ENCODE measurements at places on chromosomes 7 and 10.

DNA sequence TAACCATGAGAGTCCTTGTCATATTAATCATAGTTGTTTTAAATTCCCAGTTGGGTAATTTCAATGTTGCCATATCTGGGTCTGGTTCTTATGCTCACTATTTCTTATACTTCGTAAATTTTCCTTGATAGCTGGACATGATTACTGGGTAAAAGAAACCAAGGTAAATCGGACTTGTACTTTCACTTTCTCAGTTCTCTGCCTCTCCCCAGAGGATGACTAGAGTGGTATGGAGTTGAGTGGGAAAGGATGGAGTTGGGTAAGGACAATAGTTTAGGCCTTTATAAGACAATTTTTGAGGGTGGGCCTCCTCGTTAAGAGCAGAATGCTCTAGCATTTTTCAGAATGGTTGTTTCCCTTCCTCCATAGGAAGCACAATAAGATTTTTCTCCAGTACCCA lies 106.1 kb downstream of the CRPPA start:
- no peak for DNase-seq

- DNase-seq, result no peak
Measured at GRCh38 chr7:113197274-113197673, 78.9 kb upstream of the SMIM30 start.

DNA sequence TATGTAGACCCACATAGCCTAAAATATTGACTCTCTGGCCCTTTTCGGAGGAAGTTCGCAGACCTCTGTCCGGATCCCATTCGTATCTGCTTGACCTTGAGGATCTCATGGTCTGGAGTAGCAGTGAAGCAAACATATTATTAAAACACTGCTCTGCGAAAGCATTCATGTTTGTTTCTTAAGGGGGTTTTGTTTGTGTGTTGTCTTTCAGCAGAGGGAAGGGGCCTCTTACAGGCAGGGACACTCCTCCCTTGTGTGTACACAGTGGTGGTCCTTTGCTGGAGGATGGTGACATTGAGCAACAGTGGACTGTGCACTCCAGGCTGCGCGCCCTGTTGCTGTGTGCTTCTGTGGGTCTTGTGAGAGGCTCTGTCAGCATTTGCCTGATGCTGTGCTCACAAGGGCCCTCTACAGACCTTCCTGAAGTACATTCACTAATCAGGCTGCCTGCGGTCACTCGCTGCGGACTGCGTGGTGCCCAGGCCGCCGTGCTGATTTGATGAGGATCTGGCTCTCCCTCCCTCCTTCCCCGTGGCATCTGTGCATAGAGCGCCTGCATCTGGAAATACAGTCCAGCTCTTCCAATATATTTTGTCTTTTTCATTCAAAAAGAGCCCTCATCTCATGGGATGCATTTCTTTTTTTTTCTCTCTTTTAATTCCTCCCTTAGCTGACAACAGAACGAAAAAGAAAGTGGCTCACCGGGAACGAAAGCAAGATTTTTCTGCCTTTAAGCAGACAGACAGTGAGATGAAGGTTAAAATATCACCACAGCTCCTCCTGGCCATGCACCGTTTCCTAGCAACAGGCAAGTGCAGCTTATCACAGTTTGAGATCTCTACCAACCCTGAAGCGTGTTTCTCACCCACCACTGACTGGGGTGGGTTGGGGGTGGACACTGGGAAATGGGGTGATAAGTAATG lies 135.8 kb downstream of the CNNM2 start:
- peak; percentile 20 for DNase-seq

DNA sequence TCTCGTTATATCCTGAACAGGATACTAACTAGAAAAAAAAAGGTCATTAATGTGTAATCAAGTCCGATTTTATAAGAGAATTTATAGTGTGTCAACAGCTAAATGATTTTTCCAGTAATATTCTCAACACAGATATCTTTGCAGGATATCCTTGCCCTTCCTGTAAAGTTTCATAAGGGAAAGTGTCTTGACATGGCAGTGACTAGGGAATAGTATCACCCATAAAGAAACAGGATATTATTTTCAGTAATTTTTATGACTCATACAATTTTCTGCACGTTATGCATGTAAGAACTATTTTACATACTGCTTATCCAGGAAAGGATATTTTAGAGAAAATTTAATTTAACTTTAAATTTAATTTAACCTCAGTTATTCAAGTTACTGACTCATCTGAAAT lies 19.5 kb upstream of the PNLIP start:
- DNase-seq, result no peak

GRCh38 chr10:12445701-12446334 lies 96.5 kb downstream of the CAMK1D start:
- no peak for DNase-seq

DNA sequence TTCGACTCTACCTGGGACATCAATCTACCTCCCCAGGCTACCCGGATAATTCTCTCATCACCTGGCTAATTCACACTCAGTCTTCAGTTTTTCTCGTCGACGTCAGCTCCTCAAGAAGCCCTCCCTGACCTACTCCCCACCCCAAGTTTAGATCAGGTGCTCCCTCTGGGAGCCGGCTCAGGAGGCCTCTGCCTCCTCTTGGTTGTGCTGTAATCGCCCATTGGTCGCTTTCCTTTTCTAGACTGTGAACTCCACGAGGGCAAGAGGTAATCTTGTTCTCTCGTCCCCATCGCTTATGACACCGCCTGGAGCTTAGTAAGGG lies 461 bp upstream of the WIPF3 start:
- no peak for DNase-seq

DNA sequence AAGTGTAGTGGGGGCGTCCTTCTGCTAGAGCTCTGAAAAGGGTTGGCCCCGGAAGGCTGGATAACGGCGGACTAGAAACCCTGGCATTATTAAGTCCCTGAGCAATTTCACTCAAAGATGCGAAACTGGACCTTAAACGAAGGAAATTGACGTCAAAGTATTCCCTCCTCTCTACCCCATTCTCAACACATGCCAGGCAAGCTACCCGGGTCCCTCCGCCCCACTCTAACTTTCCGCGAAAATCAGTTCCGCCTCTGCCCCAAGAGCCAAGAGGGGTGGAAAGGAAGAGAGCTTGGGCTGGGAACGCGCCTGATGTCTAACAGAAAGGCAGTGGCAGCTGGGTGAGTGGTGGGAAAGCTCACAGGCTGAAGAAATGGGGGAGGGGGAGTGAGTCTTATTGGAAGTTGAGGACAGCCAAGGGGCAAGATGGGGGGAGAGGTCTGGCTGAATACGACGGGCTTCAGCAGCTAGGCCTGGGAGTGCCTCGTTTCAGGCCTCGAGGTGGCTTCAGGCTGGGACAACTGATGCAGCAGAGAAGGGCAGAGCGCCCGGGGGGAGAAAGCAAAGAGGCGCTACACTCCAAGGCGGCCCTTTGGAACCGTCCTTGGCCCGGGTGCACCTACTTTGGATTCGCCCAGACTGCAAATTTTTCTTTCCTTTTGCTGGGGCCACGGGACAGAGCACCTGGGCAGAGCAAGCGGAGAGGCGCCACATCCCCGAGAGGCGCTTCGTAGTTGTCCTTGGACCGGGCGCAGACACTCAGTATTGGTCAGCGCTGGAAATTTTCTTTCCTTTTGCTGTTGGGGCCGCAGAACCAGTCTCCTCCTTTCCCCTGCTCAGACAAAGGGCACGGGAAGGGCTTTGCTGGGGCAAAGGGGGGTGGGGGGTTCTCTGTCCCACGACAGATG lies 2.0 kb upstream of the FEZF1 start:
- DNase-seq, result no peak

DNA sequence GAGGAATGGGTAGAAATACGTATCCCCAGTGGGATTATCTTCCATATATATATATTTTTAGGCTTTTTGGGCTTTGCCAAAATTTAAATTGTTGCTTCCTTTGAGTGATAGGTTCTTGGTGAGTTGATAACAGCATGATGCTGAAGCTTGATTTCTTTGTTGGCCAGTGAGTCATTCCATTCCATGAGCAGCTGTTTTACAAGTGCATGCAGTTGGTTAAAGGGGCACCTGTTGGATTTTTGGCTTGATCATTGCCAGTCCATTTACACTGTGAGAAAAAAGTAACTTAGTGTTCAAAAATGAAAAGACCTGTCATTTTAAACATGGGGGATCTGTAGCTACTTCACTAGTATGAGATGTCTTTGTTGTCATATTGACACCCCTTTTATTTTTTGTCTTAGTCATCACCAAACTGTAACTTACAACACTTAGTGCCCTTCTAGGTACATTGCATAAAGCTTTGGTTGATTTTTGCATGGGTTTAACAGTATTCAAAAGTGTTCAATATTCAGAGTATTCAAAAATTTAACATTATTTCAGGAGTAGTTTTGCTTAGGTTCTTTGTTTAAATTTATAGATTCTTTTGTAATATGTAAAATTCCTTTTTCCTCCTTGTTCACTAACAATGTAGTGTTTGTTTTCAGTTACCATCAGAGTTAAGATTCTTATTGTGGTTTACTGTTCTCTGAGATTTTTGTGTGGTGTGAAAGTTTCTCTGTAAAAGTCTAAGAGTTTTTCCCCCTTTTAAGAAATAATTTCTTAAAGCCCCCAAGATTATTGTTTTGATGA lies 8.8 kb downstream of the AKAP9 start:
- DNase-seq, result no peak

DNA sequence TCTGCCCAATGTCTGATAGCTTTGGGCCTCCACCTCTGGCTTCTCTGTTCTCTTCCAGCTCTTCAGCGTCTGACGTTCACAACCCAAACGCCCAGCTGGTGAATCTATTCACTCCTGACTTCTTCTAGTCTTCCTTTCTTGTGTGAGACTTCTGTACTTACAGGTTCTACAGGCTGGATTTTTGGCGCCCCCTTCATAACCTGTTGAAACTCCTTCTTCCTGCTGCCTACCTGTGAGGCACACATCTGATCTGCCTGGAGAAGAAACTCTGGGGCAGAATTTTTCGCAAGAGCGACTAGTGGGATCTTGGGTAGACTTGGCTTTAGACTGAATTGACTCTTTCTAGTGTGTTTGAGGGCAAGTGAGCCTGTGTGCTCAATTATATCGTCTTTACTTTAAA lies 249.3 kb downstream of the REEP3 start:
- no peak for DNase-seq

GRCh38 chr7:144391823-144392255 lies 11.7 kb downstream of the NOBOX start:
- no peak for DNase-seq

DNA sequence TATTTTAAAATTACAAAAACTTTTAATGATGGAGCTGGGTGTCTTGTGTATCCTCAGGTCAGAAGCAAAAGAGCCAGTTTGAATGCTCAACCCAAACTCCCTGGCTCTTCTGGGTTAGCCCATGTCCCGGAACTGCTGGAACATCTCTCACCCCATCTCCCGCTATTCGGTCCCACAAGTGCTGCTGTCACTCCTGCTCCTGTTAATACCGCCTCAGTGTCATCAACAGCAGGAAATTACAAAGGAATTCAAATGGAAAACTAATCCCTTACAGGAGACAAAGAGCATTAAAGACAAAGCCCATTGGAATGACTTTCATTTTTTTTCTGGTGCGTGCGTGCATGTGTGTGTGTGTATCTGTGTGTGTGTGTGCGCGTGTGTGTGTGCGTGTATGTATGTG lies 112.0 kb upstream of the C7orf33 start:
- no peak for DNase-seq

GRCh38 chr7:101671371-101672356 lies 42.6 kb upstream of the MYL10 start:
- DNase-seq, result no peak

- DNase-seq, result no peak
Measured at GRCh38 chr10:92274071-92274470, 16.8 kb downstream of the CPEB3 start.

- no peak for DNase-seq
Measured at GRCh38 chr7:127782075-127782474, 130.1 kb downstream of the SND1 start.

DNA sequence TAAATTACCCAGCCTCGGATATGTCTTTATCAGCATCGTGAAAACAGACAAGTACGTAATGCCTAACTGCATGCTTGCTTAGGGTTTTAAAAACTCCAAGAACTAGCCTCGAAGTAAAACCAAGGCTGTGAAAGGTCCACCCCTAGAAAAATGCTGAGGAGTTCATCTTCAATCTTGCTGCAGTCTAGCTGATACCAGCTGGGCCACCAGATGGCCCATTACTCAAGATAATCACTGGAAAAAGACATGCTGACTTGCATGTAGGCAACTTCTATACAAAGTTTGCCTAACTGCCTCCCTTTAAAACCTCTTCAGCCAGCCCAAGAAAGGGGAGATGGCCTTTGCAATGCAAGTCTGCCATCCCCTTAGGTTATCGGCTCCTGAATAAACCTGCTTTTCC lies 614.1 kb downstream of the GALNT17 start:
- no peak for DNase-seq

DNA sequence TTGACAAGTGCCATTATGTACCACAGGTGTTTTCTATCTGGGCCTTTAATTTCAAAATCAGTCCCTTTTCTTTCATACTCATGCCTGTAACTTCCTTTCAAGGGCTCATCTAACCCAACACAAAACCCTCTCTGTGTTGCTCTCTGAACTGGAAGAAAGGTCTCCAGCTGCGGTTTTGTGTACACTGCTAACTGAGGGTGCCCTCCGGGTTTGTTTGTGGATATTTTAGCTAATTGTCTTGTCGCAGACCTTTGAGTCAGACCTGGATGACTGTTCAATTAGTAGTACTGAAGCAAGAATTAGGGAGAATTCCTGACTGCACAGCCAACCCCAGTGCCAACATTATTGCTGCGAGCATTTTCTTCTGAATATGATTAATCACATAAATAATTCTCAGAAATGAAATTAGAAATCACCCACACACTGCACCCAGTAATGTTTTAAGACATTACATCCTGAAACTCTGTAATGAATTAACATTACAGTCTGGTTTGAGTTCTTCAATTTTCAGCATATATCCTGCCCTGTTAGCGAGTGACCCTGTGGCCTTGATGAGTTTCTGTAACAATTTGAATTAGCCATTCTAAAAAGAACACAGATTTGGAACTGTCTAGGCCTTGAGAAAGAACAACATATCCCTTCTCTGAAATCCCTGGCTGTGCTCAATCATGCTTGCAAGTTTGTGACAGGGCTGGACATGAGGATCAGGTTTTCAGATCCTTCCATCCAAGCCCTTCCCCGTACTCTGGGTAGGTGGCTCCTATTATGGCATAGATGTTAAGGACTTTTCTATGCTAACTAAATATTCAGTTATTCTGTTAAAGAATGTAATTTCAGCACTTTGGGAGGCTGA lies 460.1 kb downstream of the PLXDC2 start:
- DNase-seq, result no peak

DNA sequence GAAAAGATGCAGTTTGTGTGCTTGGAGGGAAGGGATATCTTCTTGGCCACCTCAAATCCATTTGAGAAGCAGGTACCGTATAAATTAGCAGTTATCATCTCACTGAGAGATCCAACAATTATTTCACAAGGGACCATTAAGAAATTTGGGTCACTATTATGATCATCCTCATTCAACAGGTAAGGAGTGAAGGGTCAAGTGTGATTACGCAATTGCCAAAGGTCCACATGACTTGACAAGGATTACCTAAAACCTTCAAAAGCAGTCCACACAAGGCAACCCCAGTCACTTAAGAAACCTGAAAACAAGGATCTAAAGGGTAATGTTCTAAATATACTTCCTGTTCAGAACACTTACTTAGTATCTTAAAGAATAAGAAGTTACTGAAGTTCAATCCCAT lies 27.4 kb downstream of the CCDC6 start:
- DNase-seq, result no peak

- no peak for DNase-seq
Measured at GRCh38 chr7:29035044-29035740, 77.1 kb upstream of the TRIL start.

All from stimulated activated CD8-positive, alpha-beta memory T cell treated with anti-CD3 and anti-CD28 coated beads, Interleukin-12 subunit alpha, Interleukin-12 subunit beta, amount 100 ng/mL, for 1 hour (primary cell).